Activated CD8-positive, alpha-beta memory T cell treated with anti-CD3 and anti-CD28 coated beads for 48 hours (primary cell): ENCODE measurements at places on chromosomes 6 and 20.

DNA sequence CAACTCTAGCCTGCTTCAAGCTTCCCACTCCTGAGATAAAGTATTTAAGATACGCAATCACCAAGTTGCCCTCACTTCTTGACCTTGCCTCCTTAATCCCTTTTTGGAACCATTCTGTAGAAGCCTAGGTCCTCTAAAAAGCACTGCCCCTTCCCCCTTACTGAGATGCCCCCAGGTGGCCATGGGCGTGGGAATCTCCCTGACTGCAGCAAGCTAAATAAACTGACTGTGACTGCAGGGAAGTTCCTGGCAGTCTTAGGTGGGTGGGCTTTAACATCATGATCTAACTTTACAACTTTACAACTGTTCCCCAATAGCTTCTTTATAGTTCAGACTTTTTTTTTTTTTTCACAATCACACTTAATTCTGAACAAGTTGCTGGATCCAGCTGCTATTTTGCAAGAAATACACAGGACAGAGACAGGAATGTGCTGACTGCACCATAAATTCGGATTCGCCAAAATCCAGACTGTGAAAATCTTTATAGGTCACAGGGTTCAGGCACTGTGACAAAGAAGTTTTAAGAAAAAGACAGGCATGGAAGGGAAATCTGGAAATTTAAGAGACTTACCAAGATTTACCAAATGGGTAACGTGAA lies 344.2 kb upstream of the SULF2 start:
- no peak for DNase-seq

GRCh38 chr6:133129556-133129955 lies 111.6 kb upstream of the EYA4 start:
- DNase-seq: no peak

- no peak for DNase-seq
These were observed 5.1 kb downstream of the DIDO1 start for GRCh38 chr20:62921119-62921687.

GRCh38 chr6:161138543-161139303 lies 135.1 kb downstream of the AGPAT4 start:
- no peak for DNase-seq

GRCh38 chr20:23129891-23130621 lies 43.9 kb upstream of the CD93 start:
- DNase-seq: no peak

GRCh38 chr20:17452441-17452840 lies 78.7 kb downstream of the BFSP1 start:
- no peak for DNase-seq

- no peak for DNase-seq
These were observed 213.2 kb upstream of the MANEA start for GRCh38 chr6:95364016-95364604.

DNA sequence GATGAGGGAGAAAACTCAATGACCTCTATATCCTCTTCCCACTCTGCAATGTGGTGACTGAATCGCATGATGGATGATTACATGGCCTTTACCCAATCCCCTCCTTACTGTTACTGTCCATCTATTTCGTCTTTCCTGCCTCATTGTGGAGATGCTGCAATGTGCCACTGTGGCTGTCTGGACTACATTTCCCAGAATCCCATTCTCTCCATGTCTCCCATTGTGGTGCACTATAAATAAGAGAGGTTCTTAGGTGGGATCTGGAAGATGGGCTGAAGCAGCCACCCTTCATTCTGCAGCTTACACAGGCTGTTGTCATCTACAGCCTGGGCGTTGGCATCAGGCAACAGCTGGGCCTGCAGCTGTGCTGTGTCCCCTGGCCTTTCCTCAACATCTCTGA lies 233.6 kb downstream of the PRKN start:
- DNase-seq: no peak

- no peak for DNase-seq
These were observed 84.5 kb upstream of the MCHR2 start for GRCh38 chr6:100078509-100078908.
